Stimulated activated CD8-positive, alpha-beta memory T cell treated with anti-CD3 and anti-CD28 coated beads, Interleukin-15, amount 100 ng/mL, for 48 hours (primary cell): ENCODE measurements at places on chromosomes 11 and 22.

DNA sequence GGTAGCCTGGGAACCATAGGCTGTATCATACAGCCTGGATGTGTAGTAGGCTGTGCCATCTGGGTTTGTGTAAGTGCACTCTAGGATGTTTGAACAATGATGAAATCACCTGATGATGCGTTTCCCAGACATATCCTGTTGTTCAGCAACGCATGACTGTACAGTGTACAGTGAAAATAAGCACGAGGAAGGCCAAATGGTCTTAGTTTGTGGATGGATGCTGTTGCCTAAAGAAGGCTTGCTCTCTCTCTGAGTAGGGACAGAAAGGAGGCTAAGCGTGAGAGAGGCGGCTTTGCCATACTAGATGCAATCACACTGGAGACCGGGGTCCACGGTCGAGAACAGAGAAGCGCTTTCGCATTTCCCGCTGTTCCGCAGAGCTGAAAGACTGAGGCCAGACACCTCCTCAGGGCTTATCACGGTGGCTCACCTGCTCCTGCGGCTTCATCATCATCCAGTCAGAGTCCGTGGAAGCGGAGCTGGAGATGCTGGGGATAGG lies 27.6 kb upstream of the APLP2 start:
- no peak for DNase-seq

DNA sequence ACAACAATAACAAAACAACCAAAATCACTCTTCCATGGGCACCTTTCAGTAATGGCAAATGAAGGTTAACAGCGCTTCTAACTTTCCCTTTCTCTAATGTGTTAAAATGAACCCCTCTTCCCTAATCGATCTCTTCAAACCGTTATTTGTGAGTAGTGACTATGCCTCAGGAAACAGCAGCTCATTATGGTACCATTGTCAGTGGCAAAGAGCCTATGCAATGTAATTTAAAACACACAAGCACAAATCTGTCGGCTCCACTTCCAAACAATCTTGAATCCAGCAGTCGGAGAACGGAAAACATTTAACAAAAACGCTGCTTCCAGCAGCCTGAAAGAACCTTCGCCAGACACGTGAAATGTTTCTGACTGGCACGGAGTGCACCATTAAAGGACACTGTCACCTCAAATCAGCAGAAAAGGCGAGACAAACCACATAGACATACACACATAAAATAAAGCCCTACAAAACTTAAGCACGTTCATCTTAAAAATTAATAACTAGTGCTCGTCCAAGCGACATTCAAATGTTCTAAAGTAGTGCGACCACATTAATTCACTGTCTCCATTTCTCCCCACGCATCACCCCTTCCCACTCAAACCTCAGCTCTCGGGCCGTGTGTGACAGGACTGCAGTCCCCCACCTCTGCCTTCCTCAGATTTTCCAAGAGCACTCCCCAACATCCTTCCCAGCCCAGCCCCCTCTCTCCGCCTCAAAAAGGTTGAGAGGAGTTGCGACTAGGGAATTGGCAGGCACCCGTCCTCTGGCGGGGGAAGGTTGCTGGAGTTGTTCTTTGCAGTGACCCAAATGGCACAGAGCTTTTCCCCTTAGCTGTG lies 748 bp downstream of the RAB30 start:
- DNase-seq = no peak

DNA sequence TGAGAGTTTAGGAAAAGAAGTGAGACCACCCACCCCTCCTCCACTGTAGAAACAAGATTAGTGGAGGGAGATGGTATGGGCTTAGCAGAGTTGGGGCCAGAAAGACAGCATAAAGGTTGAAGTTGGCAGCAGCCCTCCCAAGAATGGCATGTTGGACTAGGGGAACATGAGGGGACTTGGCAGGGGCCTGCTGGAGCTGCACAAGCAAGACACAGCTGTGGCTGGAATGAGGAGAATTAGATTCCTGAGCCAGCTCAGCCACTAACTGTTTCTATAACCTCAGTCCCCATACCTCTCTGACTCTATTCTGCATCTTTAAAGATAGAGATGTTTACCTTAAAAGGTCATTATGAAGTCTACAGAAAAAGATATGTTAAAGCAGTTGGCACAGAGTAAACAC lies 13.2 kb downstream of the MAP6 start:
- no peak for DNase-seq

DNA sequence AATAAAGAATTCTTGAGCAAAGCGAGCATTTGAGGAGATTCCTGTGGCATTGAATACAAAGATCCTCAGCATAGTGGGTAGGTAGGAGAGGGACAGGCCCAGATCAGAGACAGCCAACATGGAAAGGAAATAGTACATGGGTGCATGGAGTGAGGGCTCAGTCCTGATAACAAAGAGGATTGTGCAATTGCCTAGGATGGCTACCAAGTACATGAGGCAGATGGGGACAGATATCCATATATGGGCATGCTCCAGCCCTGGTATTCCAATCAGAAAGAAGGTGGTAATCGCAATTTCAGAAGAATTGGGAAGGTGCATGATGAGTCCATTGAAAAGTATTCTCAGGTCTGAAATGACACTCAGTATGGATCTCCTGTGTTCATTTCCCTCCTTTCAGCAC lies 8.6 kb downstream of the OR51T1 start:
- no peak for DNase-seq

GRCh38 chr11:73280626-73281025 lies 8.5 kb downstream of the P2RY6 start:
- DNase-seq = no peak

DNA sequence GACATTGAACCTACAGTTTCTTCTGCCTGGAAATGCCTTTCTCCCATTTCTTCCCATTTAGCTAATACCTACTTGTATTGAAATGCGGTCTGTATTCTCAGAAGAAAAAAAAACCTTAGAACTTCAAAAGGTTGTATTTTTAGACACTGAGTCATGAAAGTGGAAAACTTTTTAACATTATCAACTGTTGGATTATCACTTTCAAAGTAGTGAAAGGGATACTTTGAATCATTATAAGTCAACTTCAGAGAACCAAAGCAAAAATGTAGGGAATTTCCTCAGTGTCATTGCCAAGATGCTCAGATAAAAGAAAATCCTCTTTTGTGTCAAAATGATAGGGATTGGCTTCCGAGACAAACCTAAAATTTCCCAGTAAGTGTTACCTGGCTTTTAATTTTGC lies 6.6 kb downstream of the HOATZ start:
- DNase-seq = no peak

DNA sequence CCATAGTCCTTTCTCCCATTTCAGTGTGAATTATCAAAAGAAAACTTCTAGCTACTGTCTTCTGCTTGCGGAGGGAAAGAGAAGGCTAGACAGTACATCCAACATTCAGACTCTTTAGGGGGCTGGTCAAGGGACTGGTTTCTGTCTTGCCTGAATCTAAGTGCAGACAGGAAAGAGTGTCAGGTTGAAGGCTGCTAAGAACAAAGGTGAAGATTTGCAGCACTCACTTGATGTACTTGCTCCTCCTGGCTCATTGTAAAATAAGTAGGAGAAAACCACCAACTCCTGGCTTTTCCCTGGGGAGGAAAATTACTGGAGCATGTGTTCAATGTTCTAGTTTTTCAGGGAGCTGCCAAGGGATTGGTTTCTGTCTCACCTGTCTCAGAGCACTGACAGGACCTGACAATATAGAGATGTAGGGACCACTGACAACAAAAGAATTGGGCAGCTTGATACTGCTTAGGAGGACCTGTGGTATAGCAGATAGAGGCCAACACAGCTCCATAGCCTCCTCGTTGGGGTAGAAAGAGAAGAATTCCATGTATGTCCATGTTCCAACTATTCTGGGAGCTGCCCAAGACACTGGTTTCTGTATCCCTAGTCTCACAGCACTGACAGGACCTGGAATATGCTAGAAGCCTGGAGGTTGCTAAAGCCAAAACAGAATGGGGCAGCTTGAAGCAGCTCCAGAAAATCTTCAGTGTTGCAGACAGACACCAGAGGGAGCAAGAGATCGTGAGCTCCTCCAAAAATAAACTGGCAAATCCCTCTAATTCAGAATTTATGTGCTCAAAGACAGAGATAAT lies 39.7 kb upstream of the MMP12 start:
- DNase-seq = no peak

GRCh38 chr22:37454857-37455686 lies 27.8 kb upstream of the ELFN2 start:
- no peak for DNase-seq

- no peak for DNase-seq
These were observed 8.3 kb downstream of the SMTN start for GRCh38 chr22:31089160-31090100.

DNA sequence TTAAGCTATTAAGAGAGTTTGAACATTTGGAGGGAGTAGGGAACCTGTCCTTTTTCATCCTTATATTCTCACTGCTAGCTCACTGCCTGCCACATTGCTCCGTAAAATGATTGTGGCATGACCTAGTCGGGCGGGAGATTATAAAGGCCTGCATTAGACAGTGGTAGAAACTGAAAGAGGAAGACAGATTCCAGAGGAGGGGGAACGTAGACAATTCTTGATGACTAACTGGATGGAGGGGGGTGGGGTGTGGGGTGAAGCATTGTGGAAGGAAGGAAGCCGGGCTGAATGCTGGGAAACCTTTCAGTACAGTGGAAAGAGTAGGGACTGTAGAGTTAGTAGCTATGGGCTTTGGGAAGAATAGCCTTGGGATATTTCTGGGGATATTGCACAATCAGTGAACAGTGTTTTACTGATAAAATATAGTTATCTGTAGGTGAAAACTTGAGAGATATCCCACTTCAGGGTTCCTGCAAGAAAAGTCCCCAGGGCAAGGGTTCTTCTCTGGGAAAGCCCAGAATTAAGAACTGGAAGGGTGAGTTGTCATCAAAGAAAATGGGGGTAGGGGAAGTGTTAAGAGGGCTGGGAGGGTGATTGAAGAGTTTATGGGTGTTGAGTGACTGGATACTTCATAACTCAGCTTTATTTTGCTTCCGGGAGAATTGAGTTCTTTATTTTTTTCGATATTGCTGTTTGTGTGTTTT lies 2.1 kb downstream of the MED15 start:
- DNase-seq = no peak

- DNase-seq = no peak
These were observed 82.7 kb upstream of the LINC01488 start for GRCh38 chr11:69398529-69399492.

- no peak for DNase-seq
These were observed 351.3 kb downstream of the JRKL start for GRCh38 chr11:96741068-96741467.

- no peak for DNase-seq
These were observed 77.8 kb downstream of the MN1 start for GRCh38 chr22:27723708-27724107.

DNA sequence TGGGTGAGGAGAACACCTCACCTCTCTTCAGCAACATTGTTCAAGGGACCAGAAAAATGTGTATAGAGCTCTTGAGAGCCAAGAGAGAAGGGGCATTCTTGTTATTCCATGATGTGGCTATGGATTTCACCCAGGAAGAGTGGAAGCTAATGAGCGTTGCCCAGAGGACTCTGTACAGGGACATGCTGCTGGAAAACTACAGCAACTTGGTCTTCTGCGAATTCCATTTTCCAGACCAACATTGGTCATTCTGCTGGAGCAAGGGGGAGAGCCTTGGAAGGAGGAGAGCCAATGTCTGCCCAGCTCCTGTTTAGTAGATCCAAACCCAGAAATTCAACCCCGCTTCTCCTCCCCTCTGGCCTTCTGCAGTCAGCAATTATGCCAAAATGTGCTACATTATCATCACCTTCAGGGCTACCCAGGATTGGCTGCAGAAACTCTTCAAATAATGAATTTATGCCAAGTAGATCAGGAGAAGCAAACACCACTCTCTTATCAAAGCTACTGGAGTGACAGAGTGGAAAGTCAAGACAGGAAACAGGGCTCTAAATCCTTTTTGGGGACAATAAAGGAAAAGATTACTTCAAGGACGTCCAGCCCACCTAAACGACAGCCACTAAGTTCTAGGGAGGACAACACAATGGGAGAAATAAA lies 707.5 kb upstream of the LUZP2 start:
- no peak for DNase-seq

- no peak for DNase-seq
These were observed 68.0 kb downstream of the ZBTB44 start for GRCh38 chr11:130246738-130247137.

- DNase-seq = no peak
These were observed 65.9 kb upstream of the PICALM start for GRCh38 chr11:86134580-86135318.

- no peak for DNase-seq
These were observed 51.8 kb downstream of the IGSF9B start for GRCh38 chr11:133904818-133905515.

- DNase-seq = no peak
These were observed 8.2 kb downstream of the GTPBP1 start for GRCh38 chr22:38713921-38714320.

DNA sequence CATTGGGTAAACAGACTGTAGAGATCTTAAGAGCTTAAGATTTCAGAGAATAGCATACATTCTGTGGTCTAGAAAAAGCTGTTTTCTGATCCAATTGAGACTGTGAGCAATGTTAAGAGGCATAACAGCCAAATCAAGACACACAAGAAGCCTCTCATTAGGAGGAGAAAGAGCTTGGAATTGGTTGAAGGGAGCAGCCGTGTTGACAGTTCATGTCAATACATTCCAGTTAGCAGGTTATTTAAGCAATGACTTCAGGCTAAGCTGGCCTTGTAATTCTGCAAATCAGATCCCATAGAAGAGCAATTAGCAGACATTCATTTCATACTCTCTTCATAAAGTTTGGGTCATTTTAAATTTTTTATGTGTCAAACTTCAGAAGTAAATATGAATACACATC lies 50.9 kb downstream of the ETS1 start:
- DNase-seq = no peak

DNA sequence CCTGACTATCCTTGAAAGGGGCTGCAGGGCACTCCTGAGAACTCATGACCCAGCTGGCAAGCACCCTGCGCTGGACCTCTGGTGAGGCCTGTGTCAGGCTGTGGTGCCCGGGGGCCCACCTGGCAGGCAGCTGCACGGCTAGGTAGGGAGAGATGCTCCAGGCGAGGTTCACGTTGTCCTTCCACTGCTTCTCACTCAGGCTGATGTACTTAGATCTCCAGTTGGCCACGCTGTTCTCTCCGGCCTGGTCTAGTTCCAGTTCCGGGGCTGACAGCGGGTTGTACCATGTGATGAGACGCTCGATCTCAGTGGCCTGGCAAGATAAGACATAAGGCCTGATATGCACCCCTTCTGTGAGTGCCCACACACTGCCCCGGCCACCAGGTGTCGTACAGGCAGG lies 44.7 kb upstream of the SERPIND1 start:
- DNase-seq = no peak

GRCh38 chr11:131483877-131484276 lies 113.5 kb downstream of the NTM start:
- no peak for DNase-seq

DNA sequence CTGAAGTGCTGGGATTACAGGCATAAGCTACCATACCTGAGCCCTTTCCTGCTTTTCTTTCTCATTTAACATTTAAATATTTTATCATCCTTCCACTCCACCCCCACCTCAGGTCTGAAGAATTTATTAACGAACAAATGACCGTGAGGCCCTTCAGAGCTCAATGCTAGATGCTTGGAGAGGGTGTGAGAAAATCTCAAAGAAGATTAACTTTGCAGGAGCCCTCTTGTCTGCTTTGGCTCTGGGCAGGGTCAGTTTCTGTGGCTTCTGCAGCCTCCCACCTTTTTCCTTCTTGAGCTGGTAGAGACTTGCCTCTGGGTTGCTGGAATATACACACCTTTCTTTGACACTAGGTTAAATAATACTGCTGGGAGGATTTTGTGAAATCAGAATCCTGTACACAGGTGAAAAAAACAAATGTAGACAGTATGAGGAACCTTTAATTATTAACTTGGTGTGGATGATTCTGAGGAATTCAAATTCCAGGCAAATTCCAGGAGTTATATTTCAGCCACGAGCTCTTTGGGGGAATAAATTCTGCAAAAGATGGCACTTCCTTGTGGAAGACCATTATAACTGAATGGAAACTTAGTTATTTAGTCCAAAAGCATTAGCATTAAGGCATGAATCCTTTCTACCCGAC lies 3.4 kb upstream of the ZBTB44 start:
- no peak for DNase-seq
